ENCODE measurements at places on chromosomes 13 and 19. TPM values are rescaled to one million over a fixed set of nuclear protein-coding genes. Genes with fewer than 3 reads are reported as not detected.

Gene DCT
- total RNA-seq, result 0.12 TPM

Gene IGFL2
- total RNA-seq, result not detected

- no peak for DNase-seq
Measured at GRCh38 chr19:49816590-49816989, 1.5 kb upstream of the MED25 start.

GRCh38 chr13:49436890-49437289 lies 7.0 kb downstream of the CAB39L start:
- DNase-seq, result no peak

DNA sequence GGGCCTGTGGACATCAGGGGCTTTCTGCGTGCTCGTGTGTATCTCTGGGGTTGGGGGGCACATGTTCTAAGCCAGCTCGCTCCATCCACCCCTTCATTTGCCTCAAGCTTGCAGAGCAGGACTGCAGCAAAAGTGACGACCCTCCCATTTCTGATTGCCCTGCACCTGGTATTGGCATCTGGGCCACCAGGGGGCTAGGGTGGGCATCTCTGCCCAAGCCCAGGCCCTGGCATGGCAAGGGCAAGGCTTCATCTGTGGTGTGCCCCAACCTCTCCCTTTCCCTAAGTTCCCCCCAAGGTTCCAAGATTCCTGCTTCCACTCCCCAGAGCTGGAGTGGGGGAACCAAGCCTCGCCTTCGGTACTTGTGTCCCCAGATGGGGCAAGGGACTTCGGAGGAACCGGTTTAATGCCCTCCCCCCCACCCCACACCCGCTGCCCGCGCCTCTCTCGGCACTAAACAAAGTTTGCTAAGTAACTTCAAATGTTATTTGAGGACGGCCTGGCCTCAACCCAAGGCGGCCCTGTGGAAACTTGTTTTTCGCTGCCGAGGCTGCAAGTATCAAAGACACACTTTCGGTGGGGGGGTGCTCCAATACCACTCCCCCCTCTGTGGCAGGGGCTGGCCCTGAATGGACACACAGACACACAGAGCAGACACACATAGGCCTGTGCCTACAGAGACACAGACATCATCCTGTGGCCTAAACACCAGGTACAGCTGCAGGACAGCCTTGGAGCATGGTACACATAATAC lies 12.2 kb downstream of the NFIX start:
- DNase-seq, result no peak

DNA sequence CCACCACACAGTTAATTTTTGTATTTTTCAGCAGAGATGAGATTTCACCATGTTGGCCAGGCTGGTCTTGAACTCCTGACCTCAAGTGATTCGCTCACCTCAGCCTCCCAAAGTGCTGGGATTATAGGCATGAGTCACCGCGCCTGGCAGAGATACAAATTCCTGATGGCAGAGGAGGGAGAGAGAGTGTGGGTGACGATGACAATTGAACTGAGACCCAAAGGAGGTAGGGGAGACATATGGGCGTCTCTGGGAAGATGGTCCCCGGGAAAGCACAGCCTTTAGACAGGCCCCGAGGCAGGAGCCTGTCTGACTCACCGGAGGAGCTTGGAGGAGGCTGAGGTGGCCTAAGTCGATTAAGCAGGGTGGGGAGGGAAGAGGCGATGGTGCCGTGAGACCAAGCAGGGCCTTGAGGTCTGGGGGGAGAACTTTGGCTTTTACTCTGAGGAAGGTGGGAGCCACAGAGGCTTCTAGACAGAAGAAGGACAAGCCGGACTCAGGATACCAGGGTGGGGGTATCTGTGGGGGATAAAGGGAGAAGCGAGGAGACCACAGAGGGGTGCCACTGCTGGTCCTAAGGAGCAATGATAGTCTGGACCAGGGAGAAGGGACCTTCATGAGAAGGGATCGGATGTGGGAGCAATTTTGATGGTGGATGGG lies 38.2 kb downstream of the ARRDC2 start:
- DNase-seq, result peak; percentile 51

- no peak for DNase-seq
Measured at GRCh38 chr19:44746616-44746945, 1.9 kb upstream of the BCL3 start.

DNA sequence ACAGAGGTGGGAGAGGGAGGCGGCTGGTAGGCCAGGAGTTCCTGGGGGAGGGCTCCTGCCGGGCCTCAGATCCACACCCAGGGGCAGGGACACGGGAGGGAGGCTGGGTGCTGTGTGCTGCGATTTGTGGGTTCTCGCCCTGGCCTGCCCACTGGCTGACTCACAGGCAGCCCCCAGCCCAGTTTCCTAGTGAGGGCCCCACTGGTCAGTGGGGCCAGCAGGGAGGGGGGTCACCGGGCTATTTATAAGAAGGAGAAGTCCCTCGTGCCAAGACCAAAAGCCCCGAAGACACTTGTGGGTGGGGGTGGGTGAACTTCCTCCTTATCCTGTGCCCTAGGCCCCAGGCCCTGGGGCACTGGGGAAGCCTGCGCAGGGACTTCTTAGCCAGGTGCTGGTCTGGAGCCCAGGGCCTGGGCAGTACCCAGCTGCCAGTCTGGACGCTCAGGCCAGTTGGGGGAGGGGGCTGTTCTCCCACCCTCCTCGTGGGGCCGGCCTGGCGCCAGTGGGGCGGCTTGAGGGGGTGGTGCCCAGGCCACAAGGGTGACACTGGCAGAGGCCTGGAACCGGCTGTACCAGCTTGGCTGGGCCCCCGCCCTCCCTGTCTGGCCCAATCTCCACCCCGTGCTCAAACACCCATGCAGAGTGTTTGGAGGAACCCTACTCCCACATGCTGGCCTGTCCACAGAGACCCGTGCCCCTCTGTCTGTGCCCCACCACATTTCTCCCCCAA lies 5.0 kb upstream of the JUNB start:
- peak; percentile 37 for DNase-seq

DNA sequence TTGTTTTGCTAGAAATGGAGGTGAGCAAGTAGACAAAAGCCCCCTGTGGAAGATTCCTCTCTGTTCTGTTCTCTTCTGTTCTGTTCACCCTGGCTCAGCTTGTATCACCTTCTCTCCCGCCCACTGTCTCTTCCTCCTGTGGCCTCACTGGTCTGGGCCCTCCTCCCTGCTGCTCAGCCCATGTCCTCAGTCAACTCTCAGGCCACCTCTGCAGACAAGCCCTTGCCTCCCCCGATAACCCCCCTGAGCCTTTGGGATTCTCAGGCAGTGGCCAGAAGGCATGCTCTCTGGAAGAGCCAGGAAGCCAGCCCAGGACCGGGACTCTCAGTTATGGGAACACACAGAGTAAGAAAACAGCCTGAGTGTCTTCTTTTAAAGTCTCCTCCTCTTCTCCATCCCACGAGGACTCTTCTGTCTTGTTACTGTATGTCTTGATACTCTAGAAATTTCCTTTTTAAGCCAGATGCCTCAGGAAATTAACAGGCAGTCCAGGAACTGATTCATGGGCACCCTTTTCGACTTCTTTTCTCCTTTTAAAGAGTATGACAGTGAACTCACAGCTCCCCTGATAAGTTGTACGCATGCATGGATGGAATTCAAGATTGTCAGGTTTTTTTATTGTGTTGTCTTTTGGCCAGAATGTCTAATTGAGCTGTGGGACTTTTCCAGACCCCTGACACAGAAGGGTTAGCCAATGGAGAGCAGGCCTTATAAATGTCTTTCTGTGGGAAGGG lies 33.7 kb downstream of the SHISA2 start:
- no peak for DNase-seq

Gene PCDH20
- total RNA-seq, result not detected

GRCh38 chr13:64506246-64506645 lies 2723.9 kb downstream of the PCDH9 start:
- DNase-seq, result no peak

GRCh38 chr19:40822161-40822560 lies 23.2 kb downstream of the EGLN2 start:
- no peak for DNase-seq

Gene RFPL4A
- not detected for total RNA-seq

Gene KCNRG
- 0.11 TPM for total RNA-seq

DNA sequence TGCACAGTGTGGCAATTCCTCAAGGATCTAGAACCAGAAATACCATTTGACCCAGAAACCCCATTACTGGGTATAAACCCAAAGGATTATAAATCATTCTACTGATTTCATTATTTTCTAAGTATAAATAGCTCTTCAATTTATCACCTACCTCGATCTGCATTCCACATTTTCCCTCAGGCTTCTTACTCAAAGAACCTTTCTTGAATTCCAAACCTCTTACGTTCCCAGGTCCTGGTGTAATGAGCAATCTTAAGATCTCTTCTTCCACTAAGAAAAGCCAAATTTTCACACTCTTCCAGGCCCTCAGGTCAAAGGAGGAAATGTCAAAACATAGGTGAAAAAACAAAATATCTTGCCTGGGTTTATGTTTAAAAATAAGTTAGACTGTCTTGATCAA lies 237.3 kb upstream of the GPC6 start:
- no peak for DNase-seq

DNA sequence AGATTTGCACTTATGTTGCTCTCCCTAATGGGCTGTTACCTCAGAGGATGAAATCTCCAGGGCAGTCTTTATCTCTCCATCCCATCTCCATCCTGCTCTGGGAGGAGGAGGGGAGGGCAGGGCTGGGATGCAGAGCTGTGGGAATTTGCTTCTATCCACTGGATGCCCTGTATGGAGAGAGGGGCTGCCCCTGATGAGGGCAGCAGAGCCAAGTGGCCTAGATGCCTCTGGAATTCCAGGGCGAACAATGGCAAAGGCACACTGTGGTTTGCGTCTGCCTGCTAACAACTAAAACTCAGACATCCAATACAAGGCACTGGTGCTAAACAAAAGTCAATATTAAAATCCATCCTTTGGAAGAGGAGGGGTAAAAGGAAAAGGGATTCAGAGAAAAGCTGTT lies 165.1 kb downstream of the COG6 start:
- DNase-seq, result no peak

- no peak for DNase-seq
Measured at GRCh38 chr19:14054721-14055120, 7.2 kb downstream of the PALM3 start.

Gene MISP3
- 1.1 TPM for total RNA-seq

Gene NLRP9
- total RNA-seq, result not detected

DNA sequence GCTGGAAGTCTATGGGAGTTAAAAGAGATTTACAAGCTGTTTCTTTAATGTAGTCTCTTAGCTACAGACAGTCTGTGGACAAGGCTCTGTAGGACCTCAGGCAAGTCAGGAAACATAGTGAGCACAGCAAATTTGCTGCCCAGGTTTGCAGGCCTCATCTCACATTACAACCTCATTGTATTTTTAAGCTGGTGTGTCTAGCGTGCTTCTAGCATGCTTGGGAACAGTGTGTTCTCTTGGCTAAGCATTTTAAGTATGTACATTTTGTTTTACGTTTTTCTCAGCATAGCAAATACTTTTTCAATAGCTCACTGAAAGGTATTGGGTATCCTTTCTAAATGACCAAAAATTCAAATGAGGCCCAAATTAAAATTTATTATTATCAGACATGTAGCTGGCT lies 113.2 kb downstream of the STARD13 start:
- DNase-seq, result no peak

DNA sequence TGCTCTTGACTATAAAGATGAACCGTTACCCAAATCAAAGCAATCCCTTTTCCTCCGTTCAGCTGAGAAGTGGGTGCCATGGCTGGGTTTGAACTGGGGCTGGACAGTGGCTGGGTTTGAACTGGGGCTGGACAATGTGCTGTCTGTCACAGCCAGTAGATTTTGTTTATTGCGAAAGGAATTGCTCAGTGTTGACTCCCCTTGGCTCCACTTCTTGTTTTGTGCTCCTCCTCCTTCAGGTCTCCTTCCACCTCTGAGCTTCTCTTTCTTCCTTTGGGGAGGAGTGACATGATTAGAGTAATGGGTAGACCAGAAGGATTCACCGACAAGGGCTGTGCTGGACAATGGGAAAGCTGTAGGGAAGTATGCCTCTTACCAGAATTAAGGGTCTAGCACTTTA lies 19.4 kb upstream of the MBNL2 start:
- DNase-seq, result no peak

GRCh38 chr13:40534456-40534855 lies 132.0 kb downstream of the FOXO1 start:
- no peak for DNase-seq

Gene PDE4C
- total RNA-seq, result not detected

DNA sequence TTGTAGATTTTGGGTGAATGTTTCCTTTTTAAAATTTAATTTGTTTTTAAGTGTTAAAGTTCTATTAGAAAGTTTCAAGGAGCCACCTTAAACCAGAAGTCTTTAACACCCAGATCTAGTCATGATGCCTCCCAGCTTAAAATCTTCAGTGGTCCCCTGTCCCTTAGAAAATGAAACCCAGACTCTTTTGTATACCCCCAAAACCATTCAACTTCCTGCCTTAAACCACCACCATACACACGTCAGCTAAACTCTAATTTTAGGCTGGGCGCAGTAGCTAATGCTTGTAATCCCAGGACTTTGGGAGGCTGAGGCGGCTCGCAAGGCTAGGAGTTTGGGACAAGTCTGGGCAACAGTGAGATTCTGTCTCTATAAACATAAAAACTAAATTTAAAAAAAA lies 37.9 kb downstream of the N4BP2L1 start:
- DNase-seq, result no peak

Gene KLHL1
- total RNA-seq, result not detected

Gene FREM2
- total RNA-seq, result not detected

Gene NPHS1
- not detected for total RNA-seq

DNA sequence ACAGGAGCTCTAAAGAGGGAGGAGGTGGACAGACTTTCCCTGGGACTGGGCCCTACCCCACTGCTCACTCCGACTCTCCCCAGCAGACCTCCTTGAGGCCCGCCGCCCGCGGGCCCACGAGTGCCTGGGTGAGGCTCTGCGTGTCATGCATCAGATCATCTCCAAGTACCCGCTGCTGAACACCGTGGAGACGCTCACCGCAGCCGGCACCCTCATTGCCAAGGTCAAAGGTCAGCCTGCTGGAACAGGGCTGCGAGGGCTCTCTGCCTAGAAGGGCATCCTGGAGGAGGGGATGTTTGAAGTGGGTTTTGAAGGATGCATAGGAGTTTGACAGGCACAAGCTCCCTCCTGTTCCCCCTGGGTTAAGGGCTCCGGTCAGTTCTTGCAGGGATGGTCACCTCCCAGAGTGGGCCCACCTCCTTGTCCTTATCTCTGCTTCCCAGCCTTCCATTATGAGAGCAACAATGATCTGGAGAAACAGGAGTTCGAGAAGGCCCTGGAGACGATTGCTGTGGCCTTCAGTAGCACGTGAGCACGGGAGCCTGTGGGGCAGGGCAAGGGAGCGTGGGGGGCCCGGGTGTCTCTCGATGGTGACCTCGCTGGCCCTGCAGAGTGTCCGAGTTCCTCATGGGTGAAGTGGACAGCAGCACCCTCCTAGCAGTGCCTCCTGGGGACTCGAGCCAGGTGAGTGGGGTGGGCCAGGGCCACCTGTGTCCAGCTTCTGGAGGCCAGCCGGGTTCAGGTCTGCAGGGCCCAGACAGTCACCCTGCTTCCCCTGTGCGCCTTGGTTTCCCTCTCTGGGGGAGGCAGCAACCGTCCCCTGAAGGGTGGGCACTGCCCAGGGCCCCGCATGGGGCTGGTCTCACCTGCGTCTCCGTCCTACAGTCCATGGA lies 6.3 kb downstream of the ARHGAP45 start:
- no peak for DNase-seq

Gene FCAR
- not detected for total RNA-seq

GRCh38 chr19:37933937-37934358 lies 26.9 kb downstream of the SIPA1L3 start:
- no peak for DNase-seq

Gene PSG2
- not detected for total RNA-seq

GRCh38 chr13:62551588-62551987 lies 1135.9 kb upstream of the PCDH20 start:
- no peak for DNase-seq

Gene PRSS57
- total RNA-seq, result not detected

Measured in activated CD4-positive, alpha-beta T cell treated with anti-CD3 and anti-CD28 coated beads for 36 hours (primary cell).